HCT116 (cell line): ENCODE measurements at places on chromosomes 3 and 15. TPM values are rescaled to one million over a fixed set of nuclear protein-coding genes. Genes with fewer than 3 reads are reported as not detected.

The RAD51 gene
- total RNA-seq, result 20.9 TPM

GRCh38 chr3:148642214-148642613, 55.5 kb upstream of the AGTR1 start:
- H3K27ac ChIP-seq, result no peak overlapping the region
- no peaks in the 10 kb centered on the region for H3K4me1 ChIP-seq
- DNase-seq, result no peak
- no peak overlapping the region for H3K4me3 ChIP-seq

The ITIH1 gene
- 0.37 TPM for total RNA-seq

- H3K27ac ChIP-seq, result no peak overlapping the region
- no peak overlapping the region for H3K4me3 ChIP-seq
- no peaks in the 10 kb centered on the region for H3K36me3 ChIP-seq
These were observed 26.1 kb downstream of the GASK1A start for GRCh38 chr3:43005253-43005652.

The SEC61A1 gene
- total RNA-seq, result 176 TPM

DNA sequence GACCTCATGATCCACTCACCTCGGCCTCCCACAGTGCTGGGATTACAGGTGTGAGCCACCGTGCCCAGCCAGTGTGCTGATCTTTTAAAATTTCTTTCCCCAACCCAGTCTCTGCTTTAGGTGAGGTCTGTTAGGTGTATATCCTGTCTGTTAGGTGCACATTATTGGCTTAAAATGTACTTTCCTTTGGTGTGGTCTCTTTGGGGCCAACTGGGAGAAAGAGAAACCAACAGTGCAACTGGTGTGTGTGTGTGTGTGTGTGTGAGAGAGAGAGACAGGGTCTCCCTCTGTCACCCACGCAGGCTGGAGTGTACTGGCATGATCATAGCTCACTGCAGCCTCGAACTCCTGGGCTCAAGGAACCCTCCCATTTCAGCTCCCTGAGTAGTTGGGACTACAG, 50.3 kb upstream of the GNB5 start:
- H3K4me3 ChIP-seq, result no peak overlapping the region
- H3K27me3 ChIP-seq, result no peaks in the 10 kb centered on the region
- no peak overlapping the region for H3K27ac ChIP-seq
- H3K36me3 ChIP-seq, result peaks cover 42% of the 10 kb centered on the region

- peak; percentile 55 for DNase-seq
- H3K27me3 ChIP-seq, result no peaks in the 10 kb centered on the region
- no peak overlapping the region for H3K4me3 ChIP-seq
These were observed 172.0 kb downstream of the STT3B start for GRCh38 chr3:31704591-31705179.

DNA sequence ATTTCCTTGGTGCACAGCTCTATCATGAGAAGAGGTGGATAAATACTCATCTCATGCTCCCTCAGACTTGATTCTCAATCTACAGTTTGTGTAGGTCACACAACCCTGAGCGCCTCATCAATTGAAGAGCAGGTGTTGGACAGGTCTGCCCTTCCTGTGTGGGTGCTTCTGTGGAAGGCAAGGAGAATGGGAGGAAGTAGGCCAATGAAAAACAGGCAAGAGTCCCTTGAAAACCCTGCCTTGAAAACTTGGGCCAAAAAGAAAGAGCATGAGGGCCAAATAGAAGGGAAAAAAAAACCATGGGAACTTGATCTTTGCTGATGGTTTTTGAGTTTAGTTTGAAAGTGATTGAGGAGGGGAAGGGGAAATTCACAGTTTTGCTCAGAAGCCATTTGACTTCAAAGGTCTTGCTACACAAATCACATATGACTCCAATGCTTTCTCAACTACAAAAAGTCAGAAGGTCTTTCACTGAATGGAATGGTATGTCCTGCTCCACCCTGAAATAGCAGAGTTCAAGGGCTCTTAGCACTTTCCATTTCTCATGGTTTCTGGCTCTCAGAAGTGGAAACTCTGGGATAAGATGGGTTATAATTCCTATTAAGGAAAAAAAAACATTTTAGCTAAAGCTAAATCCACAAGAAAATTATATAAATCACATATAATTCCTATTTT, 37.2 kb upstream of the TM4SF1 start:
- no peak overlapping the region for H3K27ac ChIP-seq
- no peak for DNase-seq
- H3K4me3 ChIP-seq, result no peak overlapping the region
- no peaks in the 10 kb centered on the region for H3K4me1 ChIP-seq

GRCh38 chr3:47890828-47891612, 88.1 kb downstream of the DHX30 start:
- H3K27ac ChIP-seq, result no peak overlapping the region
- no peak overlapping the region for H3K4me3 ChIP-seq
- no peak for DNase-seq
- H3K36me3 ChIP-seq, result peaks cover 11% of the 10 kb centered on the region; the same call in 1 of the 2 replicates

DNA sequence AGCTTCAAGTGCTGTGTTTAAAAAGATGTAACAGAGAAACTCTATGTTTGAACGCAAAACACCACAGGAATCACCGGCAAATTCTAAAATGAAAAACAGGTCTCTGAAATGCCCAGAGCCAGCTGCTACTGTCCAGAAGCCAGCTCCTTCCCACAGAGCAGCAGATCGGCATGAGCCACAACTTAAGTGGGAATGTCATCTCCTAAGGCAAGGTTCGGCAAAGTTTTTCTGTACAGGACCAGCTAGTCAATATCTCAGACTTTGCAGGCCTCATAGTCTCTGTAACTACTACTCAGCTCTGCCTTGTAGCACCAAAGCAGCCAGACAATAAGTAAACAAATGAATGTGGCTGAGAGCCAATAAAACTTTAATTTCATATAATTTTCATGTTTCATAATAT, 4.9 kb downstream of the PLOD2 start:
- H3K27ac ChIP-seq, result no peak overlapping the region
- no peak for DNase-seq

GRCh38 chr3:132773071-132773619, 50.9 kb upstream of the NPHP3 start:
- H3K27me3 ChIP-seq, result peaks cover 39% of the 10 kb centered on the region
- H3K4me1 ChIP-seq, result no peaks in the 10 kb centered on the region
- no peak for DNase-seq
- H3K4me3 ChIP-seq, result no peak overlapping the region
- no peaks in the 10 kb centered on the region for H3K36me3 ChIP-seq
- H3K27ac ChIP-seq, result no peak overlapping the region
